ENCODE measurements at places on chromosomes 2 and 18. TPM values are rescaled to one million over a fixed set of nuclear protein-coding genes. Genes with fewer than 3 reads are reported as not detected.
A peak's percentile ranks its signal among the peaks of the same experiment; 100 is the strongest.

The CETN1 gene
- not detected for total RNA-seq

The HOXD13 gene
- 1.1 TPM for total RNA-seq

The ANKRD30BL gene
- total RNA-seq, result not detected

The NEU2 gene
- total RNA-seq, result not detected

The OSR1 gene
- 11.3 TPM for total RNA-seq

The CMPK2 gene
- total RNA-seq, result not detected

DNA sequence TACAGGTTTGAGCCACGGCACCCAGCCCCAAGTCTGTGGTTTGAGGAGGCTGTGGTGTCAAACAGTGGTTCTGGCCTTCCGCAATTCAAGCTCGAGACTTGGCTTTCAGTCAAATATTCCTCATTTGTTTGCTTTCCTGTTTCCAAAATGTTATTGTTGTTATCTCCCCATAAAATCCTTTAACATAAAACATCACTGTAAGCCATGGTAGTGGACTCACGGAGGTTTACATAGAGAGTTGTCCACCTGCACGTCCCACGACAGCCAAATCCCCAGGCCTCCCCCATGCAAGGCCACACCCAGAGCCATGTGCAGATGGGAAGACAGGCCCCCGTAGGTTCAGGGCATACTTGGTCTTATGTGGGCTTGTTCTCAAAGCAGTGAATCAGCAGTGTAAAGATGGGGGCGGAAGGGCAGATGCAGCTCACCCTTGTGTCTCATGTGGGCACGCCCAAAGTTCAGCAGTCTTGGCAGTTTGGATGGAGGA, 18.9 kb upstream of the ST3GAL5 start:
- no peak overlapping the region for H3K4me3 ChIP-seq
- peaks cover 38% of the 10 kb centered on the region for H3K4me1 ChIP-seq
- H3K27ac ChIP-seq, result no peak overlapping the region
- H3K36me3 ChIP-seq, result no peaks in the 10 kb centered on the region
- peaks cover 1% of the 10 kb centered on the region for H3K27me3 ChIP-seq
- no peak for DNase-seq

GRCh38 chr18:70293166-70293565, 4.3 kb downstream of the SOCS6 start:
- no peak for DNase-seq
- peak overlapping the region; percentile 59 for H3K27ac ChIP-seq
- H3K4me3 ChIP-seq, result peak overlapping the region; percentile 56
- peaks cover 33% of the 10 kb centered on the region for H3K36me3 ChIP-seq
- no peaks in the 10 kb centered on the region for H3K27me3 ChIP-seq

DNA sequence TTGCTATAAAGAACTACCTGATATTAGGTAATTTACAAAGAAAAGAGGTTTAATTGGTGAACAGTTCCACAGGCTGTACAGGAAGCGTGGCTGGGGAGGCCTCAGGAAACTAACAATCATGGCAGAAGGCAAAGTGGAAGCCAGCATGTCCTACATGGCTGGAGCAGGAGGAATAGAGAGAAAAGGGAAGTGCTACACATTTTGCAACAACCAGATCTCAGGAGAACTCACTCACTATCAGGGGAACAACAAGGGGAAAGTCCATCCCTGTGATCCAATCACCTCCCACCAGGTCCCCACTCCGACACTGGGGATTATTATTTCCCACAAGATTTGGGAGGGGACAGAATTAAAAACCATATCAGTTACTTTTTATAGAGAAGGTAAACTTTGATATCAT, 273.5 kb upstream of the MMADHC start:
- H3K4me1 ChIP-seq, result peaks cover 50% of the 10 kb centered on the region
- no peaks in the 10 kb centered on the region for H3K27me3 ChIP-seq
- H3K27ac ChIP-seq, result peak overlapping the region; percentile 77
- H3K36me3 ChIP-seq, result peaks cover 14% of the 10 kb centered on the region
- no peak overlapping the region for H3K4me3 ChIP-seq

DNA sequence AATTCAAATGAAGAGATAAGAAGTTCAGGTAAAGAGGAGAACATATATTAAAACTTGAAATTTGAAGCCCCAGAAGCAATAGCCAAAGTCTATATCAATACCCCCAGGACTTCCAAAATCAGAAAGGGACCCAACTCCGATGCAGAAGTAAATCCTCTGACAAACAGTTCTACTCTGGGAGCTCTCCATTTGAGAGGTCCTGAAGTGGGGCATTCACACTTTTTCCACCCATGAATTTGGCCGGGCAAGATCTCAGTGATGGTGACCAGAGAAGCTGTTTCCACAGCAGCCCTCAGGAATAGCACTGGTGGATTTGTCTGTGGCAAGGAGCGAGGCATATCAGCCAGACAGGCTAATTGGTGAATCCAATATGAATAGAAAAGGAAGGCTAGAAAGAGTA, 313.6 kb upstream of the MC4R start:
- H3K27ac ChIP-seq, result no peak overlapping the region
- H3K36me3 ChIP-seq, result no peaks in the 10 kb centered on the region
- no peak overlapping the region for H3K4me3 ChIP-seq
- peaks cover 1% of the 10 kb centered on the region for H3K27me3 ChIP-seq
- no peaks in the 10 kb centered on the region for H3K4me1 ChIP-seq

DNA sequence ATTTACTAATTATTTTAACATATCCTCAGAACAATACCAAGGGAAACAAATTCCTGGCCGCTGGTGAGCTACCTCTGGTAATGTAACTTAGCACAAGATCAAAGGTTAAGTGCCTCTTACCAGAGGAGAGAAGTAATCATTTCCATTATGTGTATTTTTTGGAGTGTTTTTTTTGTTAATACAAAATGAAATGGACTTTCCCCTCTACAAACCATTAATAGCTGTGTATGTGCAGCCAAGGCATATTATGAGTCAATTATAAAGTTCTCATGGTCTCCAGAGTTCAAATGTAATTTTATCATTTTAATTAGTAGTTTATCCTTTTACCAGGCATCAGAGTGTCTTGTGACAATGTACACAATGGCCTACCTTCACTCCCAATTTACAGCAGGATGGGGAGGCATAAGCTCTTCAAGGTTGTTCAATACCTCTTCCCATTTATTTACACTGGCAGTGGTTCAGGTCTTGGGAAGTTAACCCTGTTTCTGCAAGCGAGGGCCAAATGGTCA, 242.2 kb downstream of the TGIF1 start:
- H3K27ac ChIP-seq, result no peak overlapping the region
- no peak for DNase-seq
- H3K4me3 ChIP-seq, result no peak overlapping the region
- H3K4me1 ChIP-seq, result peaks cover 43% of the 10 kb centered on the region
- H3K36me3 ChIP-seq, result peaks cover 16% of the 10 kb centered on the region

GRCh38 chr18:8548186-8548585, 61.1 kb upstream of the RAB12 start:
- no peak overlapping the region for H3K4me3 ChIP-seq
- H3K4me1 ChIP-seq, result 0 out of 2 replicates have a peak, but pooled peaks cover 6% of the 10 kb centered on the region
- no peak for DNase-seq
- H3K27ac ChIP-seq, result no peak overlapping the region
- H3K36me3 ChIP-seq, result no peaks in the 10 kb centered on the region

DNA sequence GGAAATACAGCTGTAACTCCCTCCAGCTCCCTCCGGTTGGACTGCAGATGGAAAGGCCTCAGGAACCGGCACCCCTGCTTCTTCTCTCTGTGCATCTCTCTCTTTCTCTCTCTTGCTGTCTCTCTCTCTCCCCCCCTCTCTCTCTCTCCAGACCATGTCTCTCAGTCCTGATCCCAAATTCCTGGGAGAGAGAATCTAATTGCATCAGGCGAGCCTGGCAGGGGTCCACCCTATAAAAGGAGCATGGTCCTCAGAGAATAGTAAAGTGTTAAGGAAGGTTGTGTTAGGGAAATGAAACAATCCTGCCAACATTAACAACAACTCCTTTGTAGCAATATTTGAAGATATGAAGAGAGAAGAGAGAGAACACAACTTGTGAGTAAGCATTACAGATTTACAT, 36.7 kb downstream of the VIT start:
- peak overlapping the region; percentile 92 for H3K27ac ChIP-seq
- H3K27me3 ChIP-seq, result no peaks in the 10 kb centered on the region
- H3K4me3 ChIP-seq, result peak overlapping the region; percentile 29

DNA sequence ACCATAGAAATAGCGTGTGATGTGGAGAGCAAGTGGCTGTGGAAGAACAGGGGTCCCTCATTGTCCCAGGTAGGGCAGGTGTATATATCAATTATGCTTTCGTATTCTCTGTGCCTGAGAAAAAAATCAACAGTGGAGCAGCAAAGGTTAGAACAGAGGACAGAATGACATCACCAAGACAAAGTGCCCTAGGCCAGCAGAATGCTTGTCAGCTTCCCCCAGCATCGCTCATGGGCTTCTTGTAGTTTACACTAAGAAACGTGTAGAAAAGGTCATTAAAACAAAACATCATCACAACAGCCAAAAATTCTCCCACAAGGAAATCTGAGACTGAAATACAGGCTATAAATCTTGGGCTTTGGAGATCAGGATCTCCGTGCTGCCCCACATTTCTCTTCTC, 288.0 kb downstream of the TDRD15 start:
- no peak for DNase-seq
- no peaks in the 10 kb centered on the region for H3K4me1 ChIP-seq
- no peak overlapping the region for H3K4me3 ChIP-seq
- no peaks in the 10 kb centered on the region for H3K36me3 ChIP-seq
- H3K27me3 ChIP-seq, result no peaks in the 10 kb centered on the region
- H3K27ac ChIP-seq, result no peak overlapping the region

DNA sequence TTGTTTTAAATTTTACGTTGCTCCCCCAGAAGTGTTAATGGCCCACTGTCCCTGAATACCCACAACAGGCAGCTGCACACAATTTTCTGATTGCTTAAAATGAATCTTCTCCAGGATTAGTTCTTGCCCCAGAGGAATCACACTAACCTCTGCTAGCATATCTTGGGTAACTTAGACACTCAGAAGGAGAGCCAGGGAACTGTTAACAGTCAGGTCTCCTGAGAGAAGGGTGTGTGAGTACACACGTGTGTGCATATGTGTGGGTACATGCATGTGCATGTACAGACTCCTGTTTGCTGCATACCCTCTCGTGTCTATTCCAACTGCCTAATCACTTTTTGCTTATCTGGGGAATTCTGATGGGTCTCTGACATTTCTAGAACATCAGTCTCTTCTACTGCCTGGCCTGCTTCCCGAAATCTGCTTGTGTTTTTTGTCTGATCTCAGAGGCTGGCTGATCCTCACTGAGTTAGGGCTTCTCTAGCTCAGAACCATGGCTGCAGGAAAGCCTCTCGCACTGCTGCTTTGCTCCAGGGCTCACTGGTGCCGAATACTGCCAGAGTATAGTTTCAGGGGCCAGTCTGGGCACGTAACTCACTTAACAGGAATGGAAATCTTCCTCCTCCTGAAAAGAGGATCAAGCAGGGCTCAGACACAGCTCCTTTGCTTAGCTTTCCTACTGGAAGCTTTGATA, 62.8 kb downstream of the PRELID3A start:
- no peak overlapping the region for H3K4me3 ChIP-seq
- H3K27me3 ChIP-seq, result peaks cover 3% of the 10 kb centered on the region
- no peak for DNase-seq
